ENCODE measurements at places on chromosomes 12 and 14.

- DNase-seq = no peak
Measured at GRCh38 chr12:81726634-81727033, 32.5 kb downstream of the PPFIA2 start.

GRCh38 chr14:89214221-89214965 lies 202.6 kb downstream of the FOXN3 start:
- DNase-seq = no peak

GRCh38 chr12:65609359-65609771 lies 214.9 kb upstream of the HMGA2 start:
- no peak for DNase-seq

DNA sequence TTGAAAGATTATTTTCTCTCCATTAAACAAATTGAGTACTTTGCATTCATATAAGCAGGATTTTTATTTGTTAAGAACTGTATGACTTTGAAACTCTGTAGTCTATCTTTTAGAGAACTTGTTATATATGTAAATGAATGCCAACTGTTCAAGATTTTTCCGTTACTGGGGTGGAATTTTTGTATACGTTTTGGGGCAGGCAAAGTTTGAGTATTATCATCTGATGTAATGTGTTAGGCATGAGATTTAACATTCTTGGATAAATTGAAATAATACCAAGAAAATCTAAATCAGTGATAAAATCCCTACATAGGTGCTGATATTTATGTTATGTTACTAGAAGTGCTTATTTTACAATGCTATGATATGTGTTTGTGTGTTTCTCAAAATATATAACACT lies 8.4 kb downstream of the CNOT2 start:
- no peak for DNase-seq

- peak; percentile 20 for DNase-seq
Measured at GRCh38 chr14:88791629-88792472, 902 bp downstream of the EML5 start.

DNA sequence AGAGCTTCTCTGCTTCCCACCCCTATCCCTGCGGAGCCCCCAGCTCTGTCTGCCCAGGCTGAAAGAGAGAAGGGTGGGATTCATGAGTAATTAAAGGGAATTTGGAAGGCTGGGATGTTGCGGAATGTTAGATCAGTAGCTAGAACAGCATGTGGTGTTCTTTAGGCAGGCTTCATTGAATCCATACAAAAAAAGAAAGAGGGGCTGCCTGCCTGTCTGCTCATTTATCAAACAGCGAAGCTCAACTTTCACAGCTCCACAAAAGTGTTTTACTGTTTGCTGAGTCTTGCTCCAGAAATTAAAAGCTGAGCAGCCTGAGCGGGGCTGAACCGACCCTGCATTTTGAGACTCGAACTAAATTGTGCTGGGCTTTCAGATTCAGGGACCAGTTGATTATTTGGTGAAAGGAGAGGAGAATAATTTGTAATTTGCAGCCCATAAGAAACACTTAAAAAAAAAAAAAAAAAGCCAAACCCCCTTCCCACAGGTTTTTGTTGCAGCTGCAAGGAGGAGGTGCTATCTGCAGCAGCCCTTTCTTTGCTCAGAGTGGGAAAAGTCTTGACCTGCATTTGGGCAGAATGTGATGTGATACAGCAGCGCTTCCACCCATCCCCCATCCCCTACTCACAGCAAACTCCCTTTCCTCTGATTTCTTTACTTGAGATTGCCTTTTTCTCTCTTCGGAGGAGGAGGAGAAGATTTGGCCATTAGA lies 89.7 kb downstream of the RFX4 start:
- no peak for DNase-seq

DNA sequence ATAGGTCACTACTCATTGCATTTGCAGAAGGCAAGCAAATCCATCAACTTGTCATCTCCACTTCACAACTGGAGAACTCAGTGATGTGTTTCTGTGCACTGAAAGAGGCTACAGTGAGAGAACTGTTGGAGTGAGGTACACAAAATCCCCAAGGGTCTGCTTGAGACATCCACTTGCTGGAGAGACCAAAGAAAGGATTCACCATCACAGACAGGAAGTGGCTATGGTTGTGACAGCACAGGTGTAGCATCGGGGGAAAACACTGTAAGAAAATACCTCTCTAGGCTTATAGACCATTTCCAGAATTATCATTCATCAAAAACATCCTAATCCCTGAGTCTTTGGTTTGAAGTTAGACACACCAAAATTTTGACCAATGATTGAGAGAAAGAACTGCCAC lies 201.3 kb upstream of the OR4E1 start:
- DNase-seq = no peak

DNA sequence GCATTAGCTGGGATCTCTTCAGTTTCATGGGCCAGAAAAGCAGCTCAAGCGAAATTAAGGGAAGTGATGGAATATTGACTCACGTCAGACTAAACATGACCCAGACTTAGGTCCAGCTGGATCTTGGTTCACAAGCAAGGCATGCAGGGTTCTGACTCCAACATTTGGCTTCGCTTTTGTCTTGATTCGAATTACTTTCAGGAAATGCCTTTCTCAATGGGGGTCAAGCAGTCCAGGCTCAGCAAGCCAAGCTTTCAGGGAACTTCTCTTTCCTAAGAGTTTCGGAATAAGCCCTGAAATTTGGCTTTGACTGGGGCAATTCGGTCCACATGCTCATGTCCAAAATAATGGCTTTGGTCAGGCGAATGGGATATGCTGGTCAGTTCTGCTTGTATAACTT lies 678.7 kb upstream of the TMEM132C start:
- DNase-seq = no peak

- DNase-seq = peak; percentile 97
Measured at GRCh38 chr14:54509546-54510501, at the start of gene CGRRF1. TSS of gene CGRRF1 (plus strand) at chr14:54509906. CDS start at chr14:54509960, 54 bp downstream.

DNA sequence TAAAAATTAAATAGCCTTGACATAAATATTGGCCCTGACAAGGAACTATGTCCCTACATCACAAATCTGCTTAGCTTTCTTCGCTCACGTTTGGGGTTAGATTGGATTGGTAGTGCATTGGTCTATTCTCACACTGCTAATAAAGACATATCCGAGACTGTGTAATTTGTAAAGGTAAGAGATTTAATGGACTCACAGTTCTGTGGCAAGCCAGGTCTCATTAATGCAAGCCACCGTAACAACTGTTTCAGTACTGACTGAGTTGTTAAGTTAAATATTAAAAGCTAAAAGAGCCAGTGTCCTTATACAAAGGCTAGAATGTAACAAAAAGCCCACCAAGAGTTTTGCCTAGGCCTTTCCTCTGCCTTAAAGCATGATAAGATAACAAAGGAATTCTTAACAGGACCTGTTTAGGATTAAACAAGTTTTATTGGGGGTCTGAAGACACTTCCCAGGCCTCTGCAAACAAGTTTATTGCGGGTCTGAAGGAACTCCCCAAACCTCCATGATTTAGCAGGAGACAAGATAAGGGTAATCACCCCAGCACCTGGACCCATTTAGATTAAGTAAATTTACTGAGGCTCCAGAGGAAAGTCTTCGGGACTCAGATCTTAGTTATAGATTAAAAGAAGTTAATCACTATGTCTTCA lies 88.2 kb upstream of the PTGDR start:
- DNase-seq = no peak

DNA sequence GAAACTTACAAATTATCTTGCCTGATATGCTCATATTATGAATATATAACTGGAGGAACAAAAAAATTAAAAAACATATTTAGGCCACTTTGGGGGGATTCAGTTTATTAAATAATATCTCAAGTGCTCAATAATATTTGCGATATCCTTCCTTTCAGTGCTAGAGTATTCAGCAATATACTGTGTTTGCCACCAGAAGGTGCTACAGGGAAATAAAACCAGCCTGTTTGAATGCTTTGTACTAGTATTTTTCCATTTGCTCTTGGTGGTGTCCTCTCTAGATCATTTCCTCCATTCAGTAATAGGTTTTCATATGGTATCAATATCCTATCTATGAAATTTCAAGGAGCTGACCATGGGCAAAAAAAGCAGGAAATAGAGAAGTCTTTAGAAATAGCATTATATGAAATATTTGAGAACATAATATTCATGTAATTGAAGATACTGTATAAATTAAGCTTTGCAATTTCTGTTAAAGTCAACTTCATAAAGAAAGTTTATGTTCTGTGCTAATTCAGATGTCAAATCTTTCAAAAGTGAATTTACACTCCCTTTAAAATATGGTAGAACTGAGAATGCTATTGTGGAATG lies 106.2 kb upstream of the NAV3 start:
- no peak for DNase-seq

DNA sequence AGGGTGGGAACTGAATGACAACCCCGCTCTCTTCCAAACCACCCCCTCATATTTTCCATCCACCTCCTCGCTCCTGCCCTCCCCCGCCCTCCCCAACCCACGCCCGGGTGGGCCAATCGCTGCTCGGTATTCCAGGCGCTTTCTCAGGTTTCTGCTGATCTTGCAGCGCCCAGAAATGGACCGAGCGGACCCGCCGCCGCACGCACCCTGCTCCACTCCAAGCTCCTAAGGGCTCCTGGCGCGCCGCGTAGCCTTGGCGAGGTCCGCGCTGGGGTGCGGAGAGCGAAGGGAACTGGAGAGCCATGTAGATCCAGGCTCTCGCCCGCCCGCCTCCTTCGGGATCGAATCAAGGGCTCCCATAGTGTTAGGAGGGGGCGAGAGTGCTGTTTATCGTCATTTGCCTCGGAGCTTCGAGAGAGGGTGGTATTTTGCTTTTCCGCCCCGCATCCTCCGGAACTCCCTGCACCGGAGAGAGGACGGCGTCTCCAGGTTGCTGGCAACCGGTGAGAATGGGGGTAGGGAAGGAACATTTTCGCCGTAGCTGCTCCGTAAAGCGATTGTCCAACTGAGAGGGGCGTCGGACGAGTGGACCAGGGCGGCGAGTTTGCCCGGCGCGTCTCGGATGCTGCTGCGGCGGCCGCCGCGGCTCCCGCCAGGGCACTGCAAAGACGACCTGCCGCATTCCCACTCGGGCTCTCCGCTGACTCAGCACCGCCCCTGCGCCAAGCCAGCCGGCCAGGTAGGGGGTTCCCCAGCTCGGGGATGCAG lies at the start of gene KCNA1:
Gene KCNA1 (plus strand): TSS at position 172 of the 768 bp plus-strand sequence. CDS start 1,474 bp downstream, outside the sequence.
- DNase-seq = peak; percentile 44

All from head of caudate nucleus (tissue), 42 donors.